Nucleus accumbens (tissue), 56 donors: ENCODE measurements at places on chromosomes 7 and 10.

DNA sequence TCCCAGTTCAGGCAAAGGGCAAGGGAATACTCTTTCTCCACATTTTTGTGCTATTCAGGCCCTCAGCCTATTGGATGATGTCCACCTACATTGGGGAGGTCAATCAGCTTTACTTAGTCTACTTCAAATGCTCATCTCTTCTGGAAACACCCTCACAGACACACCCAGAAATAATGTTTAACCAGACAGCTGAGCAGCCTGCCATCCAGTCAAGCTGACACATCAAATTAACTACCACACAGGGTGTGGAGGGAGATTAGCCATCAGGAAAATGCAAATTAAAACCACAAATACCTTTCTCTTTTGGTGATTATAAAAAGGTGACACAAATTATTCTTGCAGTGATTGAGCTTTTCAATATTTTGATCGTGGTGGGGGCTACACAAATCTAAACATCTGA lies 74.7 kb upstream of the FZD8 start:
- DNase-seq, result no peak

DNA sequence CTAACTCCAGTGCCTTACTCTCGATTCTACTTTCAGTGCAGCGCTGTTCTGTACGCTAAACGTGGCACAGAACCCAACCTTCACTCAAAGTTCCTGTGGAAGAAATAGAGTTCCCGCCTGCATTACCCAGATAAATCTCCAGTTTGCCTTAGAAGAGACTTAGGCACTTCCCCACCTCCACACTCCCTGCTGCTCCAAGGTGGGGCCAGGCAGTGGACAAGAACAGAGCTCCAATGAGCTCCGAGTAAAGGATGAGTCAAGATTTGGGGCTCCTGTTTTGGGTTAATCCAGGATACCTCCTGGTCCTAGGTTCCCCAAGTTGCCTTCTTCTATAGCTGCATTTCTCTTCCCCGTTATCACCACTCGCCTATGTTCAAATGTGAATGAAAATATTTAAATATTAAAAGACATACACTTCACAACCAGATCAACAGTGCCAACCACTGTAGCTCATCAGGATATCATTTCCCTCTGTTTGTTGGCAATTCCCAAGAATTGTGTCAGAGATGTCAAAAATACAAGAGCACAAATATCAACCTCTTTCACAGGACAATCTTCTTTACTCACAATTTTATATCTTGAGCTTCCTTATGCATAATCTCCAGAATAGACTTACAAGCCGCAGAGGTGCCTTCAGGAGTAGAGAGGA lies 48.0 kb downstream of the MALSU1 start:
- DNase-seq, result no peak

- no peak for DNase-seq
Measured at GRCh38 chr10:78279756-78280155, 246.1 kb downstream of the RPS24 start.

- no peak for DNase-seq
Measured at GRCh38 chr7:117907049-117907640, 33.9 kb upstream of the CTTNBP2 start.

DNA sequence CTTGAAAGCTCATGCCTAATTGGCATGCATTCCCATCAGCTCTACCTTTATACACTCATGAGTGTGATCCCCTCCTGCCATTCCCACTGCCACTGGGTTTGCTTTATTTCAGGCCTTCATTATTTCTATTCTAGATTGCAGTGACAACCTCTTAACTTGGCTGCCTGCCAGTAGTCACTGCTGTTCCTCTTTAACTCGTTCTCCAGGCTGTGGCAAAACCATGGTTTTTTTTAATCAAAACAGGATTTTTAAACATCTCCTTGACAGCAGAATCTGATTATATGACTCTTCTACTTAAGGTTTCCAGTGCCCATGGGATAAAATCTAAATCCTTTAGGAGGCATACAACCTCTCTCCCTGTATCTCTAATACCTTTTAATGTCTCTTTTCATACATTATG lies 223.7 kb upstream of the PCDH15 start:
- no peak for DNase-seq

DNA sequence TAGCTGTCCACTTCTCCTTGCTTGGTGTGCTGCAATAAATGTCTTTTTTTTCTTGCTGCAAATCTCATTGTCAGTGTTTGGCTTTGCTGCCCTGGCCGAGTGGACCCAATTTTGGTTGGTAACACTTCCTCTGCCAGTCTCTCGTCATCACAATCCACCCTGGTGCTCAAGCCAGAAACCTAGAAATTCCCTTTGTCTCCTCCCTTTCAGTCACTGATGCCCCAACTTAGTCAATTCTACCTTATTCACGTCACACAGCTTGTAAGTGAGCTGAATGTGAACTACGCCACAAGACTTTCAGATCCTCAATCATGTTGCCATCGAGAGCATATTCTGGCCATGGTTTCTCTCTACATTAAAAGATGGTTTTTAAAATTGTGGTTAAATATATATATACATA lies 13.0 kb upstream of the FRA10AC1 start:
- DNase-seq, result no peak

DNA sequence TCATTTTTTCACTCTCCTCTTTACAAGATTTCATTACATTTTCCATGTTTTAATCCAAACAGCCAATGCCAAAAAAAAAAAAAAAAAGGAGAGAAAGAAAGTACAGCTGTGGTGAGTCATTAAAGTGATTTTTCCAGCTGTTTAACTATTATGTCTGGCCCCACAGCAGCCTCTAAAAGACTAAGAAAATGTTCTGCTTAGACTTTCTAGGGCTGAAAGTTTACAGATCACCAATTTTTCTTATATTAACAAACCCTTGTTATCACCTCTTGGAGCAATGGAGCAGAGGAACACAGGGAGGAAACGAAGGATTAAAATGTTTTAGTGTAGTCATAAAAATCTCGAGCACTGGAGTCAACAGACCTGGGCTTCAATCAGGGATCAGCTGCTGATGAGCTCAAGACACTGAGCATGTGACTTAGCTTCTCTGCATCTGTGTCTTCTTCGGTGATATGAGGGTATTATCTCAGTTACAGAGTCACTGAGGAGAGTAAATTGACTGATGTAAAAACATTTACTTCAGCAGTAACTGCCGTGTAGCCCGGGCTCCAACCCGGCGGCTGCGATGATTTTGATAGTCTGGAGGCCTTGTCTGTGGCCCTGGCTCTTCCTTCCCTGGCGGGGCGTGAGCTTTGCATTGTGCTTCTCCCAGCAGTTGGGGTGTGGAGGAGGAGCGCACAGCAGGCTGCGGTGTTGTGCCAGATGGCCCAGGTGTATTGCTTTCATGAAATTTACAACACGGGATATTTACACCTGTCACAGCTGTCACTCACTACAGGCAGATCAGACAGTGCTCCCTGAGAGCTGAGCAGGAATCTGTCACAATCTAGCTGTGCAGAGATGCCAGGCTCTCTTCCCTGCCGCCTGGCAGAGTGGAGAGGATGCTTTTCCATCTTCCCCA lies 298.3 kb upstream of the FZD8 start:
- DNase-seq, result no peak

DNA sequence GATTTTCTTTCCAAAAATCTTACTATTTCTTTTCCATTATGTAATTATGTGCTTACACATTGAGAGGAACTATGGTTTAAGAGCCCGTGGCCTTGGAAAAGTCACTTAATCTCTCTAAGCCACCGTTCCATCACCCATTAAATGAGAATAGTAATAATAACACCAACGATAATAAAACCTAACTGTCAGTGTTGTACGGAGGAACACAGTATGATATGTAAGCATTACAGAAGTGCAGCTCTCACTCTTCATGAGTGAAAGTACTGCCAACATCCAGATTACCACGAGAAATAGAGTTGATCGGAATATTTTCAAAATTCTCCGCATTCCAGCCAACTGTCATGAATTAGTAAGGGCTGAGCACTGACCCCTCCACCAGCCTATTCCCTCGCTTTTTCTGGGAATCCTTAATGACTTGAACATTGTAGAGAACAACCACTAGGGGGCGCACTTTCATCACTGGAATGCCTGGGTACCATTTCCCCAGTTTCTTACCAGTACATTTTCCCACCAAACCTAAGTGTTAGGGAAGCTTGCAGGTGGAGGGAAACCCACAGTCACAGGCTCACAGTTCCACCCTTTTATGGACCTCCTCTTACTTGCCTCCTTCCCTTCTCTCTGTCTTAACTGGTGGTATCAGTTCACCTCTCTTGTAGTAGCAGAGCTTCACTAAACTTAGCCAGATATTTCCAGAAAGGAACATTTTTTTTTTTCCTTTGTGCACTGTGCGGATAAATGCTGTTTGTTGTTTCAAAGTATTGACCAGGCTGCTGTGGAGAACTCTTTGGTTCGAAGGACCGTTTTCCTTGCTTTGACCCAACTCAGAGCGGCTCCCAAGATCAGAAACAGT lies 27.8 kb downstream of the NKX2-3 start:
- DNase-seq, result no peak

DNA sequence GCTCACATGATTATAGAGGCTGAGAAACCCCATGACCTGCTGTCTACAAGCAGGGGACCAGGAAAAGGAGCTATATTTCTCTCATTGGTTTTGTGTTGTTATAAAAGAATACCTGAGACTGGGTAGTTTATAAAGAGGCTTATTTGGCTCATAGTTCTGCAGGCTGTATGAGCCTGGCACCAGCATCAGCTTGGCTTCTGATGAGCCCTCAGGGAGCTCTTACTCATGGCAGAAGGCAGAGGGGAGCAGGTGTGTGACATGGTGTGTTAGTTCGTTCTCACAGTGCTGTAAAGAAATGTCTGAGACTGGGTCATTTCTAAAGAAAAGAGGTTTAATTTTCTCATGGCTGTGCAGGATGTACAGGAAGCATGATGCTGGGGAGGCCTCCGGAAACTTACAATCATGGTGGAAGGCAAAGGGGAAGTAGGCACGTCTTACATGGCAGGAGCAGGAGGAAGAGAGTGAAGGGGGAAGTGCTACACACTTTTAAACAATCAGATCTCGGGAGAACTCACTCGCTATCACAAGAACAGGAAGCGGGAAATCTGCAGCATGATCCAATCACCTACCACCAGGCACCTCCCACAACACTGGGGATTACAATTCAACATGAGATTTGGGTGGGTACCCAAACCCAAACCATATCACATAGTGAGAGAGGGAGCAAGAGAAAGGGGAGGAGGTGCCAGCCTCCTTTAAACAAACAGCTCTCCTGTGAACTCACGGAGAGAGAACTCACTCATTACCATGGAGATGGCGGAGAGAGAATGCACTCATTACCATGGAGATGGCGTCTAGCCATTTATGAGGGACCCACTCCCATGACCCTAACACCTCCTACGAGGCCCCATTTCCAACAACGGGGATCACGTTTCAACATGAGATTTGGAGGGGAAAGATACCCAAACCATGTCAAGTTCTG lies 133.4 kb downstream of the JCAD start:
- DNase-seq, result no peak

DNA sequence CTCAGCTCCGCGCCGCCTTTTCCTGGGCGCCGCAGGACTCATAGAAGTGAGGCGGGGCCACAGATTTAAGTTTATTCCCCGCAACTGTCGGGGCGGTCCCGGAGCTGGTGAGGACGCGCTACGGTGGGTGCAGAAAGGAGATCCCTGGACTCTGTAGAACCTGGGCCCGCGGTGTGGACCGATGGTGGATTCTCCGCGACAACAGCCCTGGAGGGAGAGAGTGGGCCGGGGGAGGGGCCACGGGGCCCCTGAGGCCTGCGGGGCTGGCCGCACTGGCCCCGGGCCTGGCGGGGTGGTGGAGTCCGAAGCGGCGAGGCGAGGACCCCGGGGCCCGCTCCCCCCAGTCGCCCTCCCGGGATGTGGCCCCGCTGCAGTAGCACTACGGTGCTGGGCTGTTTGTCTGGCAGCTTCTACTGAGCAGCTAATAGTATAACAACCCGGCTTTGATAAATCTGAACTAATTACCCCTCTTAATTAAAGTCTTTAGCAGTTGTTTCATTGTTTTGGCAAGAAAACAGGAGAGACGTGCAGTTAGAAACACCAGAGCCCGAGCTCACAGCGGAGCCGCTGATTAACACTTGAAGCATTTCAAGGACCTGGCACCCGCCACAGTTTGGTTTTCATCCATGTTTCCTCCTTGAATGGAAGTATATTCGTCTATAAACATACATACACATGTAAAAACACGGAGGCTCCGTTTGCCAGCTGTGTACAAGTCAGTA lies 4.2 kb downstream of the FEZF1 start:
- DNase-seq, result peak; percentile 10

DNA sequence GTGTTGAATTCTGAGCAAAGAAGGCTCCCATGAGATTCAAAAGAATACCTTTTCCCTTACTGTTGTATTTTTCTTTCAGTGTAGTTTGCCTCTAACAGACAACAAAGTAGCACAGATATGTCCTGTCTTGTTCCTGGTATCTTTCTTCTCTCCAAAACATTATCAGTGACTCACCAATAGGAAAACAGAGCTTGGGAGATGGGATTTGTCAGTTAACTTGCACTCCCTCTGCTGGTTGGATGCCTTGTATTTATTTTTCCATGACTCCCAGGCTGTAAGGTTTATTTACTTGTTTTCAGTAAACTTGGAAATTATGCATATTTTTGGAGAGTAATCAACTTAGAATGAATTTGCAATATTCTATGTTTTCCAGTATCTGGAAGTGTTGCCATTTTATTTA lies 129.7 kb downstream of the SAMD9 start:
- no peak for DNase-seq

- no peak for DNase-seq
Measured at GRCh38 chr10:49387071-49387470, 8.8 kb downstream of the DRGX start.

DNA sequence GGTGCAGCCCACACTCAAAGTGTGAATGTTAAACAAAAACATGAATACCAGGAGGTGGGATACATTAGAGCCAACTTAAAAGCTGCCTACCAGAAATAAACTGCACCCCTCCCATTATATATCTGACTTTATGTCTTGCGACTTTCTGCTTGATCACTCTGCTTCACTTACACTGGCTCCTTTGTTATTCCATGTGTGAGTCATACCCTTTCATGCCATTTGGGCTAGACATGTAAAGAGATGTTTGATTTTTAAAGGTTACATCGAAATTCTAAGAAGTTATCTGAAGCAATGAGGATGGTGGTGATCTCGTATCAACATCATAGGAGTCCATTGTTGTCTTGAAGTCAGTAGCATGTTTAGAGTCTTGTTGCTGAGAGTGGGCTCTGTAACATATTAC lies 31.6 kb upstream of the ETV1 start:
- no peak for DNase-seq

- no peak for DNase-seq
Measured at GRCh38 chr7:82036146-82036886, 266.5 kb upstream of the HGF start.

GRCh38 chr7:50814166-50814565 lies 31.5 kb upstream of the GRB10 start:
- no peak for DNase-seq

DNA sequence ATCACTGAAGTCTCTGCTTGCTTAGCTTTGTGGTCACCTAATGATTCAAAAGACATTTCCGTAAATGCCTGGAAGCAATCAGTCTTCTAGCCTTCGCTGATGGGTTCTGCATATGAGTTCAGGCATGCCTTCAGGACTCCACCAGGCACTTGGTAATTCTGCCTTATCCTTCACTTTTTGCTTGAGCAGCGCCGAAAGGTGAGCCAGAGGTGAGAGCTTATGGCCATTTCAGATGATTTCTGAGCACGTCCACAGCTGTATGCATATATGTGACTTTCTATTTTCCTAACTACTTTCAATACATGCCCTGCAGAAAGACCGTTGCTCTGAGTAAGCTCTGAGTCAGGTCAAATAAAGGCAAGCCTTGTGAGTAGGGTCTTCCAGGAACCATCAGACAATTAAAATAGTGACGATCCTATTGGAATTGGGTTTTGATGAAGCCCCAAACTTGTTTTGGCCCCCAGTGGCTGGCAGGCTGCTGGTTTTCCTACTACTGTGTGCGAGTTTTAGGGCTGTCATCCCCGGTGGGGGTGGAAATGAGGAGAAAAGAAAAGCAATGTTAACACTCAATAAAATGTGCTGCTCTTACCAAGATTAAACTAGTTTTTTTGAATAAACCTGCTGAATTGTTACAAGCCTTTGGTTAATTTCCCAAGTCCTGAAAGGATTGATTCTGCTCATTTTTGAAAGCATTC lies 154.4 kb upstream of the AKR1E2 start:
- DNase-seq, result no peak
